ENCODE measurements at places on chromosomes 3 and 15.

DNA sequence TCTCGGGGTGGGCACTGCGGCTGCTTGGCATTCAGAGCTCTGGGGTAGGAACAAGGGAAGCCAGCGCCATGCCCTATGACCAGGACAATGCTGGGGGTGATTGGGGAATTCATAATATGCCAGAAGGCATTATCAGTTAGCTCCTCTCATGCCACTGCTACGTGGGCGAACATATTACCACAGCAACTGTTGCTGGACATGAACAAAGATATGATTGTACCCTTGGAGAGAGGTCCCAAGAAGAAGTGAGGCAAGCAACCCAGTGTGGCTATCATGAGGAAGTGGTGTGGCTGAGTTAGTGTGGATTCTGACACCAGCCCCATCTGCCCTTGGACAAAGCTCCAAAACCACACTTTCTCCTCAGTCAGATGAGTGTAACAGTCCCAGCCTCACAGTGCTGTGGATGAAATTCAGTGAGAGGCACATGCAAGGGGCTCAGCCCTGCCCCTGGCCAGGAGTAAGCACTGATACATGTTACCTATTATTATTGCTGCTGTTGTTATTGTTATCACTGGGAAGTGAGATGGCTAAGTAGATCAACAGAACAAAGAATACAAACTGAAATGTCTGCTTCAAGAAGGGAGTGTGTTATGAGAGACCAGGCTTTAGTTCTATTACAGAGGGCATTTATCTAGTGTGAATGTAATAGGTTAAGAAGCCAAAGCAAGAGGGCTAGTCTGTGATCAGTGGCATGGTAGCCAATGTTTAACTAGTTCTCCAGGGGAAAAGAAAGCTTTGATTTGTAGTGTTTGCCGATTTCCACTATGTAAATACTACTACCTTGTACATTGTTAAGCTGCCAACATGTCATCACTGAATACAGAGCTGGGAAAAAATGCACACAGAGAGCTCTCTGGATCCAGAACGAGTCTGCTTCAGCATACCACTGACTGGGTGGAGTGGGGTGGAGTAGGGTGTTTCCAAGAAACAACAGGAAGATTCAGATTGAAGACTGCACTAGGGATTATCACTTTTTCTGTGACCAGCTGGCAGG, 222.3 kb upstream of the EIF1B start:
- no peak for DNase-seq

DNA sequence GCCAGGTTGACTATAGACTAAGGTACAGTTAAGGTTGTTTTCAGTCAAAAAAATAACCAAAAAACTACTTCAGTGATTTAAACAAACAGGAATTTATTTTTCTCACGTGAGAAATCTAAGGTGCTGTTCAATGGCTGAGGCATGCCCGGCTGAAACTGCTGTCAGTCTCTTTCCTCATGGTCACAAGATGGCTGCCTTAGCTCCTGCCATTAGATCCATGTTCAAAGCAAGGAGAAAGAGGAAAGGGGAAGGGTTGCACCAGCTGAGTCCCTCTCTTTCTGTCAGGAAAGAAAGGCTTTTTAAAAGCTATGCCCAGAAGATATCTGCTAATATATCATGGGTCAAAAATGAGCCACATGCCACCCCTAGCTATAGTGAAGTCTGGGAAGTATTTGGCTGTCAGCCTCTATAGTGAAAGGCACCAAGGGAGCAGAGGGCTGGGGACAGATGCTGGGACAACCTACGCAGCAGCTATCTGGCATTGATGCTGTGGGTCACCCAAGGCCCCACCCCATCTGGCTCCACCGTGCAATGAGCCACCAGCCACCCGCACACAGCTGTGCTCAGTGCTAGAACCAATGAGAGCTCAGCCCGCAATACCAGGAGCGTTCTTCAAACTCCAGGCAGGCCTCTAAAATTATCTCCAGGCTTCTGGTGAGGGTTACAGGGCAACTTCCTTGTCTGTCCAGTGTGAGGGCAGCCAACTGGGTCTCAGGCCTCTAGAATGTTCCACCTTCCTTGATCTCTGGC, 64.7 kb upstream of the GATA2 start:
- no peak for DNase-seq

DNA sequence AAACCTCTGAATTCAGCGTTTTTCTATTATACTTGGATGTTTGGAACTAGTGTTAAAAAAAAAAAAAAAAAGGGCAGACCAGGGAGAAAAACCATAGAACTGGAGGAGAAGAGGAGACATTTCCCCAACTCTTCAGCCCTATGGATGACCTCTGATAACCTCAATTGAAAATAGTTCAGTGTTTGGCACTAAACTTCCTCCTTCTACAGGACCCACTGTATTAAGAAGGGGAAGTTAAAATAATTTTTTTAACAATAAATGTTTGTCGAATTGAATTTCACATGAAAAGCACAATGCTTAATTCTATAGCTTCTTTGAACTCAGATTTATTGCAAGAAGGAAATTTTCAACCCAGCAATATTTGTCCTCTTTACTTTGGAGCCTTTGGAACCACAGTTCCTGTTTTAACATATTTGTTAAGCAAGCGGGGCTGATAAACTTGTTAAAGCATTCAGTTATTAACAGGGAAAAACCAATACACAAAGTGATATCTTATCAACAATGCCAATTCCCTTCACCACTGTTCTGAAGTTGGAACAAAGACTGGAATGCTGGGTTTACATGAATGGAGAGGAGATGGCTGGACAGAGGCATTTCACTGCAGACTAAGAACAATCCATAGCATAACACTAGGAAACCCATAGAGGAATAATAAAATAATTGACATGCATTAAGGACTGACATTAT, 3.1 kb upstream of the A4GNT start:
- no peak for DNase-seq

- no peak for DNase-seq
Observed at GRCh38 chr15:66570327-66570726, 4.5 kb upstream of the LCTL start.

DNA sequence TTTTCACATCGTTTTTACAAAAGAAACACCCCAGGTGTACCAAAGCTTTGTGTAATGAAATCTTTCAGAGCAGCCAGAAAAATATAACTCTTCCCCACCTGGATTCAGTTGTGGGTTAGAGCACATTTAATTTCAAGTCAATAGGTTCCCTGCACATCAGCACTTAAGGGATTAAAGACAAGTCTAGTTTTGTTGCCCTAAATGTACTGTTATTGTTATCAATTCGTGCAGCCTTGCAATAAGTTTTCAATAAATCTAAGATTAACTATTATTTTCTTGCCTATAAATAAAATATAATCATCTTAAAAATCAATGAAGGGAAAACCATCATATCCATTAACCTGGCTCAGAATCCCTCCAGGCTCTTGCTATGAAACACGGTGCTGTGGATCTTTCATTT, 172.5 kb upstream of the CDIN1 start:
- DNase-seq = no peak

GRCh38 chr3:49327485-49327884, 12.4 kb downstream of the USP4 start:
- DNase-seq = no peak

DNA sequence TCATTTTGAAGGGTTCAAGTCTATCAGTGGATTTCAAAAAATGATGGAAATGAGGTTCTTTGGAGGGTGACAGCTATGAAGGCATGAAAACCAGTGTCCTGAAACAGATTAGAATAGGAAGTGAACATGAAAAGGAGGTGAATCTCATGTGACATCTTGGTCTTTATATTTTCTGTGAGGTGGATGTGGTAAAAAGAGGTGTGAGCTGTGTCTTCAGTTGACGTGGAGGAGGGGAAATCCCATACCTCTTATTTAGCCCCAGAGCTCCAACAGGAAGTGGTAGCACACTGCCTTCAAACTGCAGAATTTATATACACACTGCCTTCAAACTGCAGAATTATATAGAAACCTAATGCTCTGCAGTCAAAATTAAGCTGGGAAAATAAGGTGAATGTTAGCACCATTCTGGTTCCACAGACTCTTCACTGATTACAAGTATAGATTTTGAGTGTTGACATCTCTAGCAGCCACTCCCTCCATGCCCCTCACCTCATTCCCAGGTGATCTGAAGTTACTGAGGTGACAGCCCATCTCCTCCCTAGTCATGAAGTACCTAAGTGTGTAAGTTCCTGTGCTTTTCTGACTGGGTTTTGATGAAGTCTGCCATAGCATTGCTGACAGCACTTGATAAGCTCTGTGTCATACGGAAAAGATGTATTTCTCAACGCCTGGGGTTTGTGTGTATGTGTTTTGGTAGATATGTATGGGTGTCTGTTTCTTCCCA, 2.7 kb downstream of the RAB8B start:
- no peak for DNase-seq

DNA sequence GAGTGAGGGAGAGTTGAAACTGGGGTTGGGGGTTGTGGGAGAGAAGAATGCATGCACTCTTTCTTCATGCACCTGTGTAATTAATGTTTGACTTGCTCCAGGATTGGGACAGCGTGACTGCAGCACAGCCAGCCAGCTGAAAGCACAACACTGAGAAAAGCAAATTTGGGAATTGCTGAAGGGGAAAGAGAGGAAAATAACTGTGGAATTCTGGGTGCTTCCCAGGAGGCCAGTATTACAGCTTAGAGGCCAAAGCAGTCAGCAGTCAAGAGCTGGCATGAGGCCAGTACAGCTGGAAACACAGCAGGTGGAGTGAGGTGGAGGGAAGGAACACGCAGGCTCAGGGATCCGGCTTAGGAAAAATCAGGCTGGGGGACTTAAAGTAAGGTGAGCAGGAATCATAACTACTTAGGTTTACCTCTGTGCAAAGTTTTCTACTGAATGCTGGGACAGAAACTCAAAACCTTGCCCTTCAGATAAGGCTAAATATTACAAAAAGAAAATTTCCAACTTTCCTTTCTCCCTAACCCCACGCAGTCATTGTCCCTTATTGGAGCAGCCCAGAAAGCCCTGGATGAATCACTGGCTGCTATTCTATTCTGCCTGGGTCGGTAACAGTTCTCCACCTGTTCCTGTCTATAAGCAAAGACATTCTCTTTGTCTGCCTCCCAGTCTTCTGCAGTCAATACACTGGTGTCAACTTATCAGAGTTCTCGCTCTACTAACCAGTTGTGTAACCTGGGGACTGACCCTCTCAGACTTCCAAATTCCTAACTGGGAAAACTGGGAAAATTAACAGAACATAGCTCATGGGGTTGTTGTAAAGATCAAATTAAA, 167.2 kb downstream of the MAGI1 start:
- peak; percentile 62 for DNase-seq

DNA sequence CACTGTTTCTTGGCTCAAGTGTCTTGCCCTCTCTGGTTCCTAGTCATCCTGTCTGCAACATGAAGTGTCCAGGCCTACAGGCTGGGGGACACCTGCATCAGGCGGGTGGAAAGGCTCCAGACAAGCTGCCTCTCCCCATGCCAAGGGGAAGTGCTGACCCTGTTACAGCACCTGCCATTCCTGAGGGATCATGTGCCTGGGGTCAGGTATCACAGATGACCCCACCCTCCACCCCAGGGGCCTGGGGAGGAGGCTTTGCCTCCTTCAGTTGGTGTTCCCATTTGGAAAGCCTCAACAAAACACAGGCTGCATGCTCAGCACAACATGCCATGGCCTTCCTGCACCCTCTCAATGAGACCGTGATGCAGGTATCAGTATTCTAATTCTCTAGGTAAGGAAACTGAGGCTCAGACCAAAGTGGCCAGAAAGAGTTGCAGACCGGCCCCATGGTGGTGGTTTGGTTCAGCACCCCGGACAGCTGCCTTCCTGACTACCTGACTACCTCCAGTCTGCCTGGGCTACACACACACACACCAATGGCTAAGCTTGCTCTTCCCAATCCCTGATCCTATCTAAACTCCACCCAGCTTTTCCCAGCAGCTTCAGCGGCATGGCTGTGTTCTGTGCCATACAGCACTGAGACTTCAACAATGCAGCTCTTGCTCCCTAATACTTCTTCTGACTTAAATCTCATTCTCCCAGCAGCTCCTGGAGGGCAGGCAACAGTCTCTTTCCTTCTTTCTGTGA, 69.7 kb upstream of the LINGO1 start:
- DNase-seq = peak; percentile 72

DNA sequence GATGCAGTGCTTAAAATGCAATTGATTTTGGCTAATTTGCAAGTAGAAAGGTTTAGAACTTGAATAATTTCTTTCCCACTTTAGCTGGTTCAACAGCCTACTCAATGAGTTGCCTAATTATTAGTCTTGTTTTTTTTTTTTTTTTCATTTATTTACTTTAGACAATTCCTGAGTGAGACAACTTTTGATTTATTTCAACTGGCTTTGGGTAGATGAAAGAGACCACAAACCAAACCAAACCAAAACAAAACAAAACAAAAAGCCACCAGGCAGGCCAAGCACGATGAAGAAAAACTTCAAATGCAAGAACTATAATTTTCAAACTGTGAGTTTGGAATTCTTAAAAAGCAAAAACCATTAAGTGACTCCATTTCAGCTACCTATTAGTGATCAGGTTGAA, 469.9 kb downstream of the GBE1 start:
- no peak for DNase-seq

GRCh38 chr3:23758253-23758838, 47.4 kb upstream of the UBE2E1 start:
- no peak for DNase-seq

- no peak for DNase-seq
Observed at GRCh38 chr3:107738486-107739183, 215.9 kb downstream of the BBX start.

DNA sequence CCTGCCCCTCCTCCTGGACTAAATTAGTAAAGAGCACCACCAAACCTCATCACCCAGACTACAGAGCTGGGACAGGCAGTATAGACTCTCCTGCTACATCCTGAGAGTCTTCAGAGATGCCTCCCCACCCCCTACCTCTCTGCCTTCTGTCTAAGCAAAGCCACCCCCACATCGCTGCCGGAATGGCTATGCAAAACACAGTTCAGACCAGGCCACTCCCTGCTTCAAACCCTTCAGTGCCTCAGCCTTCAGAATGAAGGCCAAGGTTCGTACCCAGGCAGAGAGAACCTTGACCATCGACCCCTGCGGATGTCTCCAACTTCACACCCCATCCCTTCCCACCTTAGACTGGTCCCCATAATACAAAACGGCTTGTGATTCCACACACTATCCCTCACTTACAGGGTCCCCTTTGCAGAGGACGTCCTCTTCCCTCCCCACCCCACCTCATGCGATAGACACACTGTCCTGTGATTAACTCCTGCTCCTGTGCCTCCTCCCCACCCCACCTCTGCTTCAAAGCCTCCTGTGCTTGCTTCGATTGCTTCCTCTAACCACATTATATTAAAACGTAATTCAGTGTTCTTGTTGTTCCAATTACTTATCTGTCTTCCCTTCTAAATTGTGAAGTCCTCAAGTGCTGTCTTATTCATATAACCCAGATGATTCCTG, 175.3 kb downstream of the UACA start:
- DNase-seq = no peak

GRCh38 chr3:183291497-183292031, 38.5 kb downstream of the B3GNT5 start:
- no peak for DNase-seq

DNA sequence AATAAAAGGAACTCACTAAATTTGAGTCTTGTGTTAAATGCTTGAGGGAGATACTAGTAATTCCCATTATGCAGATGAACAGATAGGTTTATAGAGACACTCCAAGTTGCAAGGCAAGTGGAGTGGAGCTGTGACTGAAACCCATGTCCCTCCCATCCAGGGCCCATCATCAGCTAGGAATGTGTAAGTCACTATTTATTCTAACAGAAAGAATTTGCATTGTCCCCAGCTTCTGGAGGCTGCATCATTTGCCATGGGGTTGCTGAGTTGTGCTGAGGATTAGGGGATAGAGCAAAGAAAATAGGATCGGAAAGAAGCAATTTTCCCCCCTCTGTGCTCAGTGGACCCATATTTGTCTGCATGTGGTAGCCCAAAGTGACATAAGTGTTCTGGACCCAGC, 197.4 kb upstream of the RGMA start:
- no peak for DNase-seq

- peak; percentile 65 for DNase-seq
Observed at GRCh38 chr3:140736863-140737460, 59.1 kb downstream of the TRIM42 start.

- DNase-seq = no peak
Observed at GRCh38 chr3:123755085-123755484, 129.0 kb downstream of the MYLK start.

Data from mesothelial cell of epicardium (in vitro differentiated cells).